Heart right ventricle (tissue), 16 donors: ENCODE measurements at places on chromosomes 11 and 22. TPM values are rescaled to one million over a fixed set of nuclear protein-coding genes. Genes with fewer than 3 reads are reported as not detected.

DNA sequence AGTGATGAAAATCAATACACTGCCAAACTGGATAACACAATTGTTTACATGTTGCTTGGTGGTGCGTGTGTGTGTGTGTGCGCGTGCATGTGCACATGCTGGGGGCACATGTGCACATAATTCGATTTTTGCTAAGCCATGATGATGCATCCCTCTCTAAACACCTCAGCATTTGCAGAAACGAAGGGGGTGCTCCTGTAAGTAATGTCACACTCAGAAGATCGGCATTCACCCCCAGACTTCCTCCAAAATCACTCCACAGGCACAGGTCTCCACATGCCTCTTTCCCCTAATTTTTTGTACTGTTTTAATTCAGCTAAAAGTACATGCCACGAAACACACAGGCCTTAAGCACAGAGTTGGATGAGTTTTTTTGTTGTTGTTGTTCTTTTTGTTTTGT is 341.5 kb downstream of the SHANK2 start:
- H3K36me3 ChIP-seq = no peaks in the 10 kb centered on the region
- no peaks in the 10 kb centered on the region for H3K27me3 ChIP-seq
- H3K27ac ChIP-seq = no peak overlapping the region
- DNase-seq = no peak

DNA sequence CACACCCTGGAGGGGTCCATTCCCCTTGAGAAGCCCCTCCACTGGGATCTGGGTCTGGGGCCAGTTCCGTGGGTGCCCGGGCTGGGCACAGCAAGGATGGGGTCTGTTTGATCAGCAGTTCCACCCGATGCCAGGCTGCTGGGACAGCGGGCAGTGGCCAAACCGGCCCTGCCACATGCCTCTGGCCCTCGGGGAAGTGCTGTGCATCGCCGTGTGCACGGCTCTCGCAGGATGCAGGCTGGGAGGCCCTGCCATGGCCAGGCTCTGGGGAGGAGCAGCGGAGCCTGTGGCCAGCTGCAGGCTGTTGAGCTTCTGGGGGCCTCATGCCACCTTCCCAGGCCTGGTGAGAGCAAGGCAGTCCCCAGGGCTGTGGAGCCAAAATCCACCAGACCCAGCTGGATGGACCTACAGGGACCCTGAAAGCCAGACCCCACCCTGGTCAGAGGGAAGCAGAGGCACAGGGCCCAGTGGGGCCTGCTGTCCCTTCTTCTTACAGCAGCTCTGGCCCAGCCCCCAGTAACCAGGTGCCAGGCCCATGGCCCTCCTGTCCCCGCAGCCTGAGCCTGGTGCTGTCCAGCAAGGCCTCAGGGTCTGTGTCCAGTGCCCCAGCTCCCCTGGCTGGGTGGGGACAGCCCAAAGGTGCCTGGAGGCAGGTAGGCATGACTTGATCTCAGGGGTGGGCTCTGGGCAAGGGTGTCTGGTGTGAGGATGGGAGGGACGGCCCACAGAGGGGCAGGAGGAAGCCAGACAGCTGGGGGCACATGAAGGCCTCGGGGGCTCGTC is 57.3 kb downstream of the WNT7B start:
- peaks cover 5% of the 10 kb centered on the region for H3K27me3 ChIP-seq
- H3K4me1 ChIP-seq = no peaks in the 10 kb centered on the region
- H3K36me3 ChIP-seq = no peaks in the 10 kb centered on the region
- no peak overlapping the region for H3K4me3 ChIP-seq

GRCh38 chr11:92325416-92325815 is 100.8 kb downstream of the FAT3 start:
- no peak overlapping the region for H3K4me3 ChIP-seq
- no peaks in the 10 kb centered on the region for H3K4me1 ChIP-seq
- no peak overlapping the region for H3K27ac ChIP-seq
- no peak for DNase-seq

CARNS1 gene
- 0.55 TPM for polyA plus RNA-seq

DNA sequence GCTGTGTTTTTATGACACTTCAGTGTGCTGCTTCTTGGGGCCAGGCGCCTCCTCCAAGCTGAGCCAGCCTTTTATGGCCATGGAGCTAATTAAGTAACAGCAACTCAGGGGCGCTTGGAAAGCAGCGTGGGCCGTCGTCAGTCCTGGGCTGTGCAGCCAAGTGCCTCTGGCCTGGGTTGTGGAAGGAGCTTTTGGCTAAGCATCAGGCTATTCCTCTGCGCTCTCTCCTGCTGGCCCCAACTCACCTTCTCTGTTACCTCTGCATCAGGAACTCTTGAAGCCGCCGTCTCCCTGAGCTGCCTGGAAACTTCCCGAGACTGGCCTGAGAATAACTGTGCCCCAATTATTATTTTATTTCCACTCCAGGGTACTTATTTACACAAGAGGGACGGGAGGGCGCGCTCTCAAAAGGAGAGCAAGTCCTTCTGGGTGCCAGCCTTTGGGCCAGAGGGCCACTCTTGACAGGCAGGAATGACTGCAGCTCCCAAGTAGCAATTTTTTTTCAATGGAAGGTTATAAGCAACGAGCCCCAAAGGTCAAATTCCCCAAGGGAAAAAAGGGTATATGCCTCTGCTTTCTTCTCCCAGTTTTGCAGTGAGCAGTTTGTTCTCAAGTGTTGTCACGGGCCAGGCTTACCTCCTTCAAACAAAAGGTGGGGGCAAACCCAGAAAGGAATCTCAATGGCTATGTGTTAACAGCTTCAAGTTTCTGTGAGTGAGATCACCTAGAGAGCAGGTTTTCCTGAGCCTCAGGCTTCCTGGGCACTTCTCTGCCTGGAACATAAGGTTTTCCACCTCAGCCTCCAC is 38.5 kb upstream of the NAV2 start:
- peak; percentile 81 for DNase-seq
- no peaks in the 10 kb centered on the region for H3K27me3 ChIP-seq
- peak overlapping the region; percentile 91 for H3K27ac ChIP-seq
- H3K36me3 ChIP-seq = no peaks in the 10 kb centered on the region
- peaks cover 51% of the 10 kb centered on the region for H3K4me1 ChIP-seq

DNA sequence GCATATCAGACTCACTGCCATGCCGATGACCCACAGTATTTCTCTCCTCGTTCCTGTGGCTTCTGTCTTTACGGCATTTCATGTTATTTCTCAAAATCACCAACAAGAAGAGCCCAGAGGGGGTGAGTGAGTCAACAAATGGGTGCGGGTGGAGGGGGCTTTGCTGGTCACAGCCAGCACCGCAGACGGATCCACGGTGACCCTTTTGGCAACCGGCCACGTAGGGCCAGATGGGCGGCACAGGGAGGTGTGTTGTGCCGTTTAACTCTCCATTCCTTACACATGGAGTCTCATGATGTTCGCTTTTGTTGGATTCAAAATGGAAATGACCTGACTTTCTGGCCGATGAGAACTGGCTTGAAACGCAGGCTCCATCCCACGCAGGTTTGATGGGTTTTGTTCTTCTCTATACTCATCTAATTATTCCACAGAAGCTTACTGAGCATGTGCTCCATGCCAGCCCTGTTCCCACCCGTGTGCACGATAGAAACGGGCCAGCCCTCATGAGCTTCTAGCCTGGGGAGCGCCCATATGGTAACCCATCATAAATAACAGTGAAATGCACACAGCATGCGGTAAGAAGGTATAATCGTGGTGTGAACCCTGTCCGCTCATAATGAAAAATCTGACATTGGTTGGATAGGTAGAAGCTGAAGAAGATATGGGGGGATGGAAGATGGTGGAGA is 319.9 kb downstream of the BRD1 start:
- no peaks in the 10 kb centered on the region for H3K4me1 ChIP-seq
- H3K27me3 ChIP-seq = no peaks in the 10 kb centered on the region
- H3K4me3 ChIP-seq = no peak overlapping the region
- H3K36me3 ChIP-seq = no peaks in the 10 kb centered on the region

TNNI2 gene
- polyA plus RNA-seq = 1.2 TPM

C11orf16 gene
- not detected for polyA plus RNA-seq

DNA sequence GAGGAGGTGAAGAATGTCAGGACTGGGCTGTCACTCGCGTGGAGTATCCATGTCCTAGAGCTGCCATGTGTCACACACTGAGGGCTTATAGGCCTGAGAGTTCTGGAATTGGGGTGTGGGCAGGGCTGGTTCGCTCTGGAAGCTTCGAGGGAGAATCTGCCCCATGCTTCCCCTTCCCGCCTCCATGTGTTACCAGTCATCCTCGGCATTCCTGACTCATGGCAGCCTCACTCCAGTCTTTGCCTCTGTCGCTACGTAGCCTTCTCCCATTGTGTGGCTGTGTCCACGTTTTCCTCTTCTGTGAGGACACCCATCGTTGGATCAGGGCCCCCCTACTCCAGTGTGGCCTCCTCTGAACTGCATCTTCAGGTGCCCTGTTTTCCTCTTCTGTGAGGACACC is 301.2 kb downstream of the TBC1D22A start:
- no peak overlapping the region for H3K27ac ChIP-seq
- H3K4me1 ChIP-seq = no peaks in the 10 kb centered on the region
- peaks cover 23% of the 10 kb centered on the region for H3K36me3 ChIP-seq
- H3K27me3 ChIP-seq = no peaks in the 10 kb centered on the region
- H3K4me3 ChIP-seq = no peak overlapping the region

- H3K27me3 ChIP-seq = no peaks in the 10 kb centered on the region
- H3K4me3 ChIP-seq = no peak overlapping the region
- no peaks in the 10 kb centered on the region for H3K36me3 ChIP-seq
These were observed 52.5 kb upstream of the SYN3 start for GRCh38 chr22:33110562-33111163.

- H3K4me1 ChIP-seq = no peaks in the 10 kb centered on the region
- no peak overlapping the region for H3K27ac ChIP-seq
- no peak for DNase-seq
- no peak overlapping the region for H3K4me3 ChIP-seq
These were observed 3.3 kb downstream of the SCGB2A2 start for GRCh38 chr11:62273284-62273683.

RBM4B gene
- polyA plus RNA-seq = 8.2 TPM

- H3K27ac ChIP-seq = peak overlapping the region; percentile 70
- peaks cover 43% of the 10 kb centered on the region for H3K4me1 ChIP-seq
- H3K27me3 ChIP-seq = no peaks in the 10 kb centered on the region
- DNase-seq = no peak
- H3K4me3 ChIP-seq = peak overlapping the region; percentile 73
These were observed 388 bp downstream of the TMEM121B start for GRCh38 chr22:17120711-17121232.

DNA sequence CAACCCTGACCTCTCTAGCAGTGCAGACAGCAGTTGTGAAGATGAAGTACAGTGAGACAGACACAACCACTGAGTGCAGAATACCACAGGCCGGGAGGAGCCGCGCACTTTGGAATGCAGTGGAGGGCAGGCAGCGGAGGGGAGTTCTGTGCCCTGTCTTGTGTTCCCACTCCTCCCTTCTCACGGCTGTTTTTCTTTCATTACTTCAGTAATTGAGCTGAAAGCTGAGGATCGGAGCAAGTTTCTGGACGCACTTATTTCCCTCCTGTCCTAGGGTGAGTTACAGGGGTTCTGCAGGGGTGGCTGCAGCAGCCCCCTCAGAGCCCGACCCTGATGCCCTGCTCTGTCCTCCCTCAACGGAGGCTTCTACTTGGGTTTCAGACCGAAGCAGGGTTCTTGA is 5.6 kb downstream of the CLDN5 start:
- H3K27ac ChIP-seq = no peak overlapping the region
- H3K4me3 ChIP-seq = no peak overlapping the region
- peaks cover 16% of the 10 kb centered on the region for H3K27me3 ChIP-seq
- H3K4me1 ChIP-seq = peaks cover 35% of the 10 kb centered on the region

DNA sequence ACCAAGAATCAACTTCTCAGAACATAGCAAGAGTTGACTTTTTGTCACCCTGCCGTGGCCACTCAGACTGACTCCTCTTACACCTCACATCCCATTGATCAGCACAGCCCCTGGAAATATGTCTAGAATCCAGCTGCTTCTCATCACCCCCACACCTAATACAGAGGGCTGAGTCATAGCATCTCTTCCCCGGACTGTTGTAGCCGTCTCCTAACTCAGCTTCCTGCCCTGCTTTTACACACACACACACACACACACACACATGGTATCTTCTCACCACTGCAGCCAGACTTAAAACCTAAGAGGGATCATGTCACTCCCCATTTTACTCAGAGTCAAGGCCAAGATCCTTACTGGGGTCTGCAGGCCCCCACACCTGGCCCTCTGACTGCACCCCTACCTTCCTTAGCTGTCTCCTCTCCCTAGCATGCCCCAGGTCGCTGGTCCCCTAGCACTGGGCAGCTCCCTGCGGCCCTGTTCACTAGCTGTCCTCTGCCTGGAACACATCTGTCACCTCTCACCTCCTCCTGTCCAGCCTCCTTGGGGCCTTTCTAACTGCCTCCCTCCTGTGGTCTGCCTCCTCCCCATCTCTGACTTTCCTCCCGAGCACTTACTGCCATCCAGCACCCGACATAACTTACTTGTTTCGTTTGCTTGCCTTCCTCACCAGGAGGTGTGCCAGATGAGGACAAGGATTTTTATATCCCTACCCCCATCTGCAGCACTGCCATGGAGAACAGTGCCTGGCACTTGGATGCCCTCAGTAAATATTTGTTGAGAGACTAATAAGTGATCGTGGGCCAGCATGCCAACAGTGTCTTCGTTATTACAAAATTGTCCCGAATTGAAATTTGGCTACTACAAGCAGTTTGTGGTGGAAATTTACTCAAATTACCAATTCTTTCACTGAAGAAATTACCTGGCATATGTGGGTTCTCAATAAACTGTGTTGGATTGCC is 61.9 kb downstream of the BMAL1 start:
- H3K36me3 ChIP-seq = no peaks in the 10 kb centered on the region
- H3K27me3 ChIP-seq = no peaks in the 10 kb centered on the region
- no peak for DNase-seq
- no peaks in the 10 kb centered on the region for H3K4me1 ChIP-seq

APOBEC3A gene
- not detected for polyA plus RNA-seq

OR52N2 gene
- not detected for polyA plus RNA-seq

GRCh38 chr11:68963779-68964178 is 17.0 kb downstream of the MRGPRD start:
- H3K27ac ChIP-seq = no peak overlapping the region
- no peaks in the 10 kb centered on the region for H3K4me1 ChIP-seq
- H3K36me3 ChIP-seq = no peaks in the 10 kb centered on the region
- no peak for DNase-seq
- H3K4me3 ChIP-seq = no peak overlapping the region
- no peaks in the 10 kb centered on the region for H3K27me3 ChIP-seq

PAMR1 gene
- 5.7 TPM for polyA plus RNA-seq

DNA sequence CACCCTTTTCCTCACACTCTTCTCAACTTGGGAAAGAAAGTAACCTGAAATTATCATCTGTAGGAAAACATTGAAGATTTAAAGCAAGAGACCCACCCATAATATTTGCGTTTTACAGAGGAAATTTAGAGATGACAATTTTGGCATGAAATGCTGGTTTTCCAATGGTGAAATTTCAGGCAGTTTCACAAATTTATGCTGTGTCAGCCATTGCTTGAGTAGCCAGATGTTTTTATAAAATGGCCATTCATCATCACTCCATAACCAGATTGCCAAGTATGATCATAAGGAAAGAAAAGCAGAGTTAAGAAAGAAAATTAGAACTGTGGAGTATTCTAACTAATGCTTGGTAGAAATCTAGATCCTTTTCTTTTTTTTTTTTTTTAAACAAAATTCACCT is 732.9 kb downstream of the NELL1 start:
- no peaks in the 10 kb centered on the region for H3K36me3 ChIP-seq
- no peak for DNase-seq
- no peaks in the 10 kb centered on the region for H3K27me3 ChIP-seq
- no peak overlapping the region for H3K27ac ChIP-seq
- H3K4me3 ChIP-seq = no peak overlapping the region
- no peaks in the 10 kb centered on the region for H3K4me1 ChIP-seq

GRCh38 chr11:112520354-112520753 is 259.7 kb upstream of the PLET1 start:
- H3K4me1 ChIP-seq = peaks cover 5% of the 10 kb centered on the region
- DNase-seq = no peak
- H3K4me3 ChIP-seq = no peak overlapping the region

GRCh38 chr11:3907590-3907989 is 52.1 kb downstream of the STIM1 start:
- no peak overlapping the region for H3K27ac ChIP-seq
- H3K4me1 ChIP-seq = peaks cover 17% of the 10 kb centered on the region
- DNase-seq = no peak
- H3K27me3 ChIP-seq = no peaks in the 10 kb centered on the region
- no peaks in the 10 kb centered on the region for H3K36me3 ChIP-seq
